ENCODE measurements at places on chromosomes 2 and 18.

GRCh38 chr2:218329826-218330593 lies 26.6 kb upstream of the CATIP start:
- DNase-seq: no peak
- H3K4me1 ChIP-seq: no peaks in the 10 kb centered on the region
- H3K27me3 ChIP-seq: no peaks in the 10 kb centered on the region

- no peak overlapping the region for H3K4me3 ChIP-seq
- no peaks in the 10 kb centered on the region for H3K27me3 ChIP-seq
- DNase-seq: no peak
Measured at GRCh38 chr2:166519391-166519962, 25.4 kb upstream of the SCN7A start.

- H3K36me3 ChIP-seq: no peaks in the 10 kb centered on the region
- H3K4me1 ChIP-seq: no peaks in the 10 kb centered on the region
- no peaks in the 10 kb centered on the region for H3K27me3 ChIP-seq
Measured at GRCh38 chr2:138036522-138036921, 72.2 kb downstream of the HNMT start.

- no peaks in the 10 kb centered on the region for H3K36me3 ChIP-seq
- no peak for DNase-seq
- H3K27ac ChIP-seq: no peak overlapping the region
- H3K27me3 ChIP-seq: no peaks in the 10 kb centered on the region
- no peaks in the 10 kb centered on the region for H3K4me1 ChIP-seq
Measured at GRCh38 chr2:124810132-124810531, 785.0 kb downstream of the CNTNAP5 start.

GRCh38 chr2:120863661-120864320 lies 128.1 kb downstream of the GLI2 start:
- H3K4me3 ChIP-seq: no peak overlapping the region
- H3K4me1 ChIP-seq: peaks cover 77% of the 10 kb centered on the region
- H3K27ac ChIP-seq: peak overlapping the region; percentile 64
- no peaks in the 10 kb centered on the region for H3K36me3 ChIP-seq
- peak; percentile 92 for DNase-seq

GRCh38 chr2:237184192-237184918 lies 98.7 kb downstream of the COPS8 start:
- H3K36me3 ChIP-seq: no peaks in the 10 kb centered on the region
- peak overlapping the region; percentile 72 for H3K27ac ChIP-seq
- DNase-seq: peak; percentile 83

DNA sequence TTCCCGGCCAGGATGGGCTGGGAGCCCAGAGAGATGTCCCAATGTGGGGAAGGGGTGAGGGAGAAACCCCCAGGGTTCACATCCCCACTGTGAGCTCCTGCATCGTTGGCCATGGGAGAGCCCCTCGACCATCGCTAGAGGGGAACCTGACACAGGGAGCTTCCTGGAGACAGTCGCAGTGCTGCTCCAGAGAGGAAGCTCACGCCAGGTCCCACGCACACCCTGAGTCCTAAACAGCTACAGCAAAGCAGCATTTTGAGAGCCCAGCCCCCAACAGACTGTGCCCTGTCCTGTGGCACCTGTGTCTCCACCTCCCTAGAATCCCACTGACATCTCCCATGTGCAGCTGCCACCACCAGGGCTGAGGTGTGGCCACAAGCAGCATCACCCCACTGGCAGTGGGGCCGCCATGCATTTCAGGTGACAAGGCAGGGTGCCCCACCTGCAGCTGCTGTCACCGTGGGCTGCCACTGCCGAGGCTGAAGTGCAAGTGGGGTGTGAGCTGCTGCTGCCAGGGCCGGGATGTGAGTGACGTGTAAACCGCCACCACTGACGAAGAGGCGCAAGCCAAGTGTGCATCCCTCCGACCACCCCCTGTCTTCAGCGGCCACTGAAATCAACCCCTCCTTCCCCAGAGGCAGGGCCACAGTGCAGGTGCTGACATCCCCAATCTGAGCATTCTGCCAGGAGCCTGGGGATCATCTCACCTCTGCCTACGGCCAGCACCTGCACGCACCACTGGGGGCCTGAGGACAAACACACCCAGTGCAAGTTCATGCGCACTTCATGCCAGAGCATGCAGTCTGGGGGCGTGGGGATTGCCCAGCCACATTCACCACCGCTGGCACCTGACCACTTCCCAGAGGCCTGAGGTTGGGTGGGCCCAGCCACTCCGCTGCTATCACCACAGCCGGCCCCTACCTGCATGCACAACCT lies 467.7 kb upstream of the SALL3 start:
- no peaks in the 10 kb centered on the region for H3K27me3 ChIP-seq
- H3K4me1 ChIP-seq: no peaks in the 10 kb centered on the region
- H3K4me3 ChIP-seq: no peak overlapping the region
- H3K27ac ChIP-seq: no peak overlapping the region
- DNase-seq: no peak

GRCh38 chr2:227416701-227417100 lies 29.0 kb upstream of the SCYGR1 start:
- H3K36me3 ChIP-seq: no peaks in the 10 kb centered on the region
- H3K27ac ChIP-seq: no peak overlapping the region
- peaks cover 15% of the 10 kb centered on the region for H3K4me1 ChIP-seq
- no peak overlapping the region for H3K4me3 ChIP-seq
- no peaks in the 10 kb centered on the region for H3K27me3 ChIP-seq
- DNase-seq: no peak

- H3K27ac ChIP-seq: no peak overlapping the region
- H3K4me3 ChIP-seq: no peak overlapping the region
- no peaks in the 10 kb centered on the region for H3K36me3 ChIP-seq
Measured at GRCh38 chr2:866009-866680, 84.5 kb upstream of the SNTG2 start.

DNA sequence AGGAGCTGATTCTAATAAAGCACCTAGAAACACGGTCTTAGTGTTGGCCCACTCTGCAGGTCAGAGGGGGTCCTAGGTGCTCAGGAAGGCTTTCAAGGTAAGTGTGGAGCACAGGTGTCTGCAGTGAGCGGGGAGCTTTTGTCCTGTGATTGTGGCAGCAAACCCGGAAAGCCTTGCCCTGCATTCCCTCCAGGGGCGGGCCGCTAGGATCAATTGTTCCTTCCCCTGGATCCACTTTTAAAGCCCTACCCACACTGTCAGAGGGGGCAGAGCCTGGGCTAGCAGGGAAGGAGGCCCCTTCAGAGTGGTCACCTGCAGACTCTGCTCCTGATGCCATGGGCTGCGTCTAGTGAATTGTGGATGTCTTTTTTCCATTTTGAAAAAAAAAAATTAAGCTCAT lies 176.0 kb downstream of the CTIF start:
- H3K4me1 ChIP-seq: peaks cover 16% of the 10 kb centered on the region
- H3K36me3 ChIP-seq: peaks cover 4% of the 10 kb centered on the region
- H3K4me3 ChIP-seq: no peak overlapping the region
- H3K27me3 ChIP-seq: no peaks in the 10 kb centered on the region
- H3K27ac ChIP-seq: no peak overlapping the region

DNA sequence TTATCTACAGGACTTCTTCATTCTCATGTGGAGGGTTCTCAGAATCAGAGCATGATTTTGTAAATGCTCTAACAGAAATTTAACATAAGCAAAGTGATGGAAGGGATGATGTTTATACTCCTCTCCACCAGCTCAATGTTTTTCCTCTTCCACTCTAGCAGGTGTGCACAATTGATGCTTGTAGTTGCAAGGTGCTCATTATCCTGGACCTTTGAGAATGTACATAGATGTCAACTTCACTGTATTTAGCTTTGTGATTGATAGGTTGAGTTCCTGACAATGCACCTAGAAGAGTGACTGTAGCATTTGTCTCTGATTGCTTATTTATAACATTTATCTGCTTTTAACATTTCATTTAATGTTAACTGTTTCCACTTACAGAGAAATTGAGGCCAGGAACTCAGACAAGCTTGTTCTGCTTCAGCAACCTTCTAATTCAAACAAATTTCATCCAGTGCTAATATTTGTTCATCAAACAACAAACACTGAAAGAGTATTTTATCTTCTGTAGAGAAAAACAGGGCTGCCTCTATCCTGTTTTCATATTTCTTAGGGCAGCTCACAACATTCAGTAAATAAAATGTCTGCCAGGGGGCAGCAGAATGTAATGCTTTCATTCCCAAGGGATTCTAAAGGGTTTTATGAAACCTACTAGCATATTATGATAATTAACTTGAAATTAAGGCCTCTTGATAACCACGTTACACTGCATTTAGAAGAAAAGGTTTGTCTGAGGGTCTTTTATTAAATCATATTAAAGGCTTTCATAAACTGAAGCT lies 127.9 kb upstream of the NOL4 start:
- no peak overlapping the region for H3K4me3 ChIP-seq
- no peaks in the 10 kb centered on the region for H3K36me3 ChIP-seq
- DNase-seq: no peak
- H3K27ac ChIP-seq: no peak overlapping the region

DNA sequence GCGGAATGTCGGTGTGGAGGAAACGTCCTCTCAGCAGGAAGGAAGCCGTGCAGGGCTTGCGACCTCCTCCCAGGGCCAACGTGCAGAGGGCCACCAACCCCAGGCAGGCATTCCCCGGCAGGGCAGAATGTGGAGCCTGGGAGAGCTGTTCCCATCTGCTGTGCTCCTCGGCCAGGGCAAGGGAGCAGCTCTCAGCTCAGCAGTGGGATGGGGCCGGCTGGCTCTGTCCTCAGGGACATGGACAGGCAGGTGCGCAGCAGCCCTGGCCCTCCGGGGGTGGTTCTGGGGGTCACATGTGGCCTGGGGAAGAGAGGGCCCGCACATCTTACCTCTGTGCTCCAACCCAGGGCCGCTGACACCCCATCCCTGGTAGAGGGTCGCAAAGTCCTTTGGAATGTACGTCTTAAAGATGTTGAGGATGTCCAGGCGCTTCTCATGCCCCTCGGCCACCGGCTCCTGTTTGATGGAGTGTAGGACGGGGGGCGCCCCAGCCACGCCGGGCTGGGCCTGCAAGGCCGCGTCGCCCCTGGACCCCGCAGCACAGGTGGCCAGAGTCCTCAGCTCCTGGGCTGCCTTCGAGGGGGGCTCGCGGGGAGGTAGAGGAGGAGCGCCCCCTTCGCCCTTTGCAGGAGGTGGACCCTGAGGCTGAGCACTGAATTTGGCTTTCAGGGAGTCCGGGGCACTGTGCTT lies 116.4 kb downstream of the ZNF516 start:
- no peaks in the 10 kb centered on the region for H3K4me1 ChIP-seq
- H3K27ac ChIP-seq: no peak overlapping the region
- H3K36me3 ChIP-seq: peaks cover 5% of the 10 kb centered on the region
- no peak for DNase-seq

DNA sequence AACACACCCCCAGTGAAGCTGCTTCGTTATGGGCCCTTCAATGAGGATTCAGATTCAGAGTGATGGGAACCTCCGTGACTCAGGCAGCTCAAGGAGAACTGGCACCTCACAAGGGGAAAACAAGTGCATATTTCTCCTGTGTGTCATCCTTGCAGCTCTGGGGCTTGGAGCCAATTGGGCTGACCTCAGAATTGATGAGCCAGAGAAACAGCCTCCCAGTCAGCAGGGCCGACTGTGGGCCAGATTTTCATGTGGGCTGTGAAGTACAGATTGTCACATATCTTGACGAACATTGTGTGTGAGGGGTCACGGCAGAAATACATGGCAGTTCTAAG lies 189.6 kb upstream of the SP5 start:
- H3K4me3 ChIP-seq: no peak overlapping the region
- no peaks in the 10 kb centered on the region for H3K36me3 ChIP-seq
- peak overlapping the region; percentile 57 for H3K27ac ChIP-seq
- H3K4me1 ChIP-seq: peaks cover 17% of the 10 kb centered on the region
- H3K27me3 ChIP-seq: peaks cover 2% of the 10 kb centered on the region

DNA sequence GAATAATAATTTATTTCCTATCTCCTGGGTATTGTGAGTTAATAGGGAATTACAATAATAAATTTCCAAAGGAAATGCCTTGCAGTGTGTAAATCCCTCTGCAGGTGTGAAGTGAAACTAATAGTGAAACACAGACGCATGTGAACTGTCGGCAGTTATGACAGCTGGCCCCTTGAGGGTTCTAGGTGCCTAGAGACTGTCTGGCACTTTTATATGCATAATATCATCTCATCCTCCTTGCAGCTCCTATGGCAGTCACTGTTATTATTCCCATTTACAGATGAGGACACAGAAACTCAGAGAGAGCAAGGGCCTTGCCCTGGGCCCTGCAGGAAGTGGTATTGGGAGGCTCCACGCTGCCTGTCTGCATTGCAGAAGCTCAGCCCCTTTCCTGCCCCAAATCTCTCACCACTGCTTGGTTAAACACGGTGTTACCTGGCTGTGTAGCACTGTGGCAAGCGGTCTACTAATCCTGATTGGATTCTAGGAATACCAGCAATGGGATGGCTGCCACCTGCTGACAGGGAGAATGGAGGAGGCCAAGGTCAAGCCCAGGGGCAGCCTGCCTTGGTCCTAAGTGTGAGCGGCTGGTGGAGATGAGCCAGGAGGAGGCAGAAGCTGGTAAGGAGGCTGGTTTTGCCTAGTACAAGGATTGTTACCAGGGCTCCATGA lies 32.8 kb upstream of the ACKR3 start:
- H3K27me3 ChIP-seq: no peaks in the 10 kb centered on the region
- peaks cover 18% of the 10 kb centered on the region for H3K4me1 ChIP-seq
- H3K36me3 ChIP-seq: no peaks in the 10 kb centered on the region
- no peak for DNase-seq

GRCh38 chr18:25594351-25594750 lies 242.4 kb upstream of the ZNF521 start:
- H3K36me3 ChIP-seq: no peaks in the 10 kb centered on the region
- H3K4me1 ChIP-seq: no peaks in the 10 kb centered on the region
- no peak overlapping the region for H3K27ac ChIP-seq
- H3K27me3 ChIP-seq: no peaks in the 10 kb centered on the region
- no peak overlapping the region for H3K4me3 ChIP-seq

- no peaks in the 10 kb centered on the region for H3K36me3 ChIP-seq
- no peak overlapping the region for H3K27ac ChIP-seq
- H3K4me1 ChIP-seq: no peaks in the 10 kb centered on the region
- H3K4me3 ChIP-seq: no peak overlapping the region
Measured at GRCh38 chr2:8178911-8179310, 502.9 kb upstream of the ID2 start.

DNA sequence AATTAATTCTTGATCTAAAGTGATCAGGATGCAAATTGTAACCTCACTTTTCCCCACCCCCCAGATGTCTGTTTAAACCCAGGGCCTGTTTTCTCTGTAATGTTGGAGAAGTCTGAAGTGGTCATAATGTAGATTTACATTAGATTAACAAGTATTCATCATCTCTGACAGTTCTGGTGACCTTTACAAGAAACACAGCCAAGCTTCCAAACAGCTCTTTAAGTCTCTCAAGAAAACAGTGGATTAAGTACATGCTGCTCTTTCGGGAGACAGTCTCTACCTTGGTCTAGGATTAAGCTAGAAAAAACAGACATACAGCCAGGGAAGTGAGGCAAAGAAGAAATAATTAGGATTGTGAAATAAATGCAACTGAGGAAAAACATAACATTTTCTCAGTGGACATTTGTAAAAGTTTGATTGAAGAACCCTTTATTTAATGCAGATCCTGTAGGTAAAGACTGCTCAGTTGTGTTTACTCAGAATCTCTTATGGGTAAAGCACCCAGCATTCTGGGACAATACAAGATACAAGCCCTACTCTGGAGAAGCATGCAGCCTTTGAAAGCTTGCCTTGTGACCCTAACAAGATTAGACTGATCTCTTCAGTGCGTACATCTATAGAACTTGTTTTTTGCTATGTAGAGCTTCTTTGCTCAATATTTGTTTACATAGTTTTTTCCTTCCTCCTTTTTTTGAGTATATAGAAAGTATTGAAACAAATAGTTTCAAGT lies 203.9 kb downstream of the PHLPP1 start:
- H3K4me1 ChIP-seq: no peaks in the 10 kb centered on the region
- H3K27ac ChIP-seq: no peak overlapping the region
- no peak overlapping the region for H3K4me3 ChIP-seq

- no peaks in the 10 kb centered on the region for H3K4me1 ChIP-seq
- no peak overlapping the region for H3K27ac ChIP-seq
- DNase-seq: no peak
- H3K27me3 ChIP-seq: no peaks in the 10 kb centered on the region
- H3K36me3 ChIP-seq: no peaks in the 10 kb centered on the region
- H3K4me3 ChIP-seq: no peak overlapping the region
Measured at GRCh38 chr2:49961346-49961745, 807.0 kb upstream of the FSHR start.
